ENCODE measurements at places on chromosomes 6 and 20. TPM values are rescaled to one million over a fixed set of nuclear protein-coding genes. Genes with fewer than 3 reads are reported as not detected.

The UBE3D gene
- 4.1 TPM for polyA plus RNA-seq

The NKAPL gene
- 0.37 TPM for polyA plus RNA-seq

The PCK1 gene
- polyA plus RNA-seq: not detected

The TMEM14A gene
- polyA plus RNA-seq: 15.9 TPM

The GPX5 gene
- polyA plus RNA-seq: not detected

The KLHDC3 gene
- polyA plus RNA-seq: 143 TPM

The ZCCHC3 gene
- polyA plus RNA-seq: 14.0 TPM

The ZNF311 gene
- polyA plus RNA-seq: not detected

The CALHM4 gene
- not detected for polyA plus RNA-seq

The PRL gene
- not detected for polyA plus RNA-seq

The ANKRD66 gene
- polyA plus RNA-seq: not detected

The KIAA1755 gene
- polyA plus RNA-seq: not detected

The PHF1 gene
- polyA plus RNA-seq: 29.8 TPM

The XKR7 gene
- polyA plus RNA-seq: not detected

The EYS gene
- polyA plus RNA-seq: not detected

The TCF21 gene
- polyA plus RNA-seq: not detected

The SASH1 gene
- not detected for polyA plus RNA-seq

The ZC3H12D gene
- polyA plus RNA-seq: not detected

The RIPPLY2 gene
- not detected for polyA plus RNA-seq

The PRIM2 gene
- 7.7 TPM for polyA plus RNA-seq

The TMEM151B gene
- polyA plus RNA-seq: not detected

The C4A gene
- polyA plus RNA-seq: not detected

The TREM2 gene
- not detected for polyA plus RNA-seq

The BNIP5 gene
- not detected for polyA plus RNA-seq

The IYD gene
- polyA plus RNA-seq: not detected

The RIMS4 gene
- not detected for polyA plus RNA-seq

The SUN5 gene
- not detected for polyA plus RNA-seq

The RAET1E gene
- not detected for polyA plus RNA-seq

The FABP7 gene
- polyA plus RNA-seq: not detected
